ENCODE measurements at places on chromosomes 3 and 15. TPM values are rescaled to one million over a fixed set of nuclear protein-coding genes. Genes with fewer than 3 reads are reported as not detected.
A peak's percentile ranks its signal among the peaks of the same experiment; 100 is the strongest.

Gene PRTG
- total RNA-seq: 0.71 TPM

DNA sequence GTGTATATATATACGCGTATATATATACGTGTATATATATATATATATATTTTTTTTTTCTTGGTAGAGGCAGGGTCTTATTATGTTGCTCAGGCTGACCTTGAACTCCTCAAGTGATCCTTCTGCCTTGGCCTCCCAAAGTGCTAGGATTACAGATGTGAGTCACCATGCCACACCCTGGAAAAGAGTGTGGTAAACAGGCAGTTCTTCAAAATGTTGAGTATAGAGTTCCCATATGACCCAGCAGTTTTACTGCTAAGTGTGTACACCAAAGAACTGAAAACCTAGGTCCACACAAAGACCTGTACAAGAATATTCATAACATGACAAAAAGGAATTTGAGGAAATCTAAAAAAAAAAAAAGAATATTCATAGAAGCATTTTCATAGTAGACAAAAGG is 71.8 kb upstream of the GCNT3 start:
- DNase-seq: no peak

DNA sequence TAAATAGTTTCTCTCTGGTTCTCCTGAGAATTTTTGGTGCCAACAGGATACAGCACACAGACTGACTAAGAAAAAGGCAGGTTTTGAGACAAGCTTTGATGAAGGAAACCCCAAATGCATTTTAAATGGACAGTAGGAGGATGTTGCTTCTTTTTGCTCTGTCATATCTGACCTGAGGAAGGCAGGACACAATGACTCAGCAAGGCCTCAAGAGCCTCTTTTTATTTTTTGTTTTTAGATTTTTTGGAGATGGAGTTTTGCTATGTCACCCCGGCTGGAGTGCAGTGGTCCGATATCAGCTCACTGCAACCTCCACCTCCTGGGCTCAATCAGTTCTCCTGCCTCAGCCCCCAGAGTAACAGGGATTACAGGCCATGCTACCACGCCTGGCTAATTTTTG is 16.9 kb upstream of the KNG1 start:
- DNase-seq: no peak

Gene LRIG1
- total RNA-seq: 11.7 TPM

GRCh38 chr3:168884353-168884903 is 779.1 kb downstream of the MECOM start:
- DNase-seq: peak; percentile 91

- DNase-seq: no peak
These were observed 5.1 kb downstream of the ZDHHC23 start for GRCh38 chr3:113952921-113953320.

GRCh38 chr15:100909989-100910955 is 8.9 kb upstream of the LRRK1 start:
- no peak for DNase-seq

Gene ITIH1
- total RNA-seq: not detected

GRCh38 chr3:60998858-60999257 is 252.4 kb downstream of the FHIT start:
- no peak for DNase-seq

DNA sequence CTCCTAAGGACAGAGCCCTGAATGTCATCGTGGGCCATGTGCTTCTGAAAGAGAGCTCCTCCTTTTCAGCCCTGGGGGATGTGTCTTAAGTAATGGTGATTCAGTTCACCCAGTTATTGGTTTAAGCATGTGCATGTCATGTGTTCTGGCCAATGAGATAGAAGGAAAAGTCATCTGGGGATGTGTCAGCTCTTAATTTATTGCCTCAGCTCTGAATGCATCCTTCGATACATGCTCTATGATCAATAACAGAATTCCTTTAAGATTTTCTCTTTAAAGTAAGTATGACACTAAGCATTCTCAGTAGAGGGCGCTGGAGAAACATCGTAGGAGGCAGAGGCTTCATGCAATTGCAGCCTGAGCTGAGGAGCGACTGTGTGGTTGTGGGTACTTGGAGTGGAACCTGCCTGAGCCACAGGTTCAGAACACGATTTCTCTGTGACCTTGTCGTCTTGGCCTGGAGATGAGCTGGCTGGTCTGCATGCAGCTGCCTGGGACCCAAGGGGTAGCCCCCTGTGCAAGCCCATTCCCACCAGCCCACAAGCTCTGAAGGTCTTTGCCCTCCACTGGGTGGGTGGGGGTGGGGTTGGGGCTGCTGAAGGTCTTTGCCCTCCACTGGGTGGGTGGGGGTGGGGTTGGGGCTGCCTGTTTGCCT is 69.5 kb downstream of the C3orf38 start:
- DNase-seq: peak; percentile 48

GRCh38 chr15:40306908-40307307 is 827 bp downstream of the PLCB2 start:
- no peak for DNase-seq

GRCh38 chr3:48151058-48151806 is 37.0 kb downstream of the CDC25A start:
- peak; percentile 66 for DNase-seq

- no peak for DNase-seq
These were observed 437.2 kb downstream of the MFSD1 start for GRCh38 chr3:159239059-159239458.

DNA sequence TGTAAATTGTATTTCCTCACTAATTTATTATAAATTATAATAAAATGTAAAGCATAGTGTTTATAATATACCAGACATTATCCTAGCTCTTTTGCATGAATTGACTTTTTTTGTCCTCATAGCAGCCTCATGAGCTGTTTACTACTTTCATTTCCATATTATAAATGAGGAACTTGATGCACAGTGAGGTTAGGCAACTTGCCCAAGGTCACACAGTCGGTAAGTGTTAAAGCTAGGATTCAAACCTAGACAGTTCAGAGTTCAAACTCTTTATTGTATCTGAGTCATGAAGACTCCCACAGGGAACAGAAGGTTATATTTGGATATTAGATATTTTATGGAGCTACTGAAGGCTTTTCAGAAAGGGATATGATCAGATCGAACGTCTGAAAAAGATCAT is 322.2 kb upstream of the SATB1 start:
- DNase-seq: no peak

GRCh38 chr15:34793901-34794300 is 1.4 kb downstream of the ACTC1 start:
- DNase-seq: no peak

DNA sequence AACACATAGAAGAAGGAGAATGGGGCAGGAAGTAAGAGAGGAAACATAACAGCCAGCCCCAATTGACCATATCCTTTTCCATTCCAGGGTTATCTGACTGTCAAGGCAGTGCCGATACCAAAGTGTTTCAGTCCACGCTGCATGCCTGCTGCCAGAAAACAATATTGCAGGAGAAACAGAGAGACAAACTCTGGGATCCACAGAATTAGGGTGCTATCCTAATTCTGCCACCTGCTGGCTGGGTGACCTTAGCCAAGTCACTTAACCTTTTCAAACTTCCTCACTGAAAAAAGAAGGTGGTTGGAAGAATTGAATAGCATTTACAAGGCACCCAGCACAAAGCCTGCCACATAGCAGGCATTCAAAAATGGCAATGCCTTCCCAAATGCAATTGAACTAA is 32.0 kb downstream of the GLB1 start:
- DNase-seq: no peak

DNA sequence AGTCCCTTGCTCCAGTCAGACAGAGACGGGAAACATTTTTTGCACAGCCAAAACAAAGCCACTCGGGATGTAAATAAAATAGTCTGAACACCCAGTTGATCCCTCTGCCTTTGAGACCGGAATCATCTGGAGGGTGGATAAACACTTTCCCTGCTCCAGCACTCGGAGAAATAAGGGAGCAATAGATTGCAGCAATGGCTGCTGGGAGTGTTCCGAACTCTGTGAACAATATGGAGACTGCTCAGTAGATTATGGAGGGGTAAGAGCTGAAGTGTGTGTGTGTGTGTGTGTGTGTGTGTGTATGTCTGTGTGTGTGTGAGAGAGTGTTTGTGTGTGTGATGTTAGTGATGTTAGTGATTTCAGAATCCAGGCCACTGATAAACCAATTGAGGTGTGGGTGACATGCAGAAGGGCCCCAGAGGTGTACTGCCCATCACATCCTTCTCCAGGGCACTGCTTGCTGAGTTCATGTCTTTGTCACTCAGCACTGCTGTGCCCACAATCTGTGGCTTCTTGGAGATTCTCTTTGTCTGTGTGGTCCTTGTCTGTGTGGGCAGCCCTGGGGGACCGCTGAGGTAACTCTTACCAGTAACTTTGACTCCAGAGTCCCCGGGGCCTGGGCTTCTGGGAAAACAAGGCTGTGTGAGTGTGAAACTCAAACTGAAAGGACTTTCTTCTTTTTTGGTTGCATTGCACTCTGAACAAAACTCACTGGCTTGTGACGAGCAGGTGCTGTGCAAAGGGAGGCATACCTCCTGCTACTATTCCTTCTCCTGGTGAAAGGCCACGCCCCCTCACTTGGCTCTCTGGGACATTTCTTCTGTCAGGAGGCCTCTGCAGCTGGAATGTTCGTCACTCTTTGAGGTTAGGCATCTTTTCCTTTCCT is 23.0 kb downstream of the CRYGS start:
- DNase-seq: no peak

- DNase-seq: peak; percentile 13
These were observed 1.8 kb upstream of the MESD start for GRCh38 chr15:80991421-80991820.

DNA sequence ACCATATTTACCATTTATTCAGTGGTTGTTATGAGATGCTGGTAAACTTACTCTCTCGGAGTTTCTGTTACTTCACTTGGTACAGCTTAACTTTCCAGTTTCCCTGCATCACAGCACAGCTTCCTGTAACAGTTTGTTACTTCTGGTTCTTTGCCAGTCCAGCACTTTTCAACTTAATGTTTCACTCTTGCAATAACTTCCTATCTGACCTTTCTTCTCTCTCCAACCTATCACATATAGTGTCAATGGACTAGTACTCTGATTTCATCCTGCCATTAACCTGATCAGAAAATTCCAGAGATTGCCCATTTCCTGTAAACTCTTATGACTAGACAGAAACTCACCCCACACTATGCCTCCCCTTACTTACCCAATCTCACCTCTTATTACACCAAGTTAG is 3.9 kb upstream of the ATP11B start:
- peak; percentile 15 for DNase-seq

- no peak for DNase-seq
These were observed 74.6 kb downstream of the TGFBR2 start for GRCh38 chr3:30680789-30681648.

DNA sequence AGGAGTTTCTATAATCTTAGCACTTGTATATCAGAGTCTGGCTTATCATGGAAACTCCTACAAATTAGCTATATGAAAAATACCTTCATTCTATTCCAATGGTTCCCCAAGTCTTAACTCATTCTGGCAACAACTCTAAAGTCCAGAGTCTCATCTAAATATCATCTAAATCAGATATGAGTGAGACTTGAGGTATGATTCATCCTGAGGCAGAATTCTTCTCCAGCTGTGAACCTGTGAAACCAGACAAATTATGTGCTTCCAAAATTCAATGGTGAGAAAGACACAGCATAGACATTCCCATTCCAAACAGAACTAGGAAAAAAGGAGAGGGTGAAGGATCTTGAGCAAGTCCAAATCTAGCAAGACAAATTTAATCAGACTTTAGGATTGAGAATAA is 138.8 kb downstream of the THRB start:
- peak; percentile 52 for DNase-seq

DNA sequence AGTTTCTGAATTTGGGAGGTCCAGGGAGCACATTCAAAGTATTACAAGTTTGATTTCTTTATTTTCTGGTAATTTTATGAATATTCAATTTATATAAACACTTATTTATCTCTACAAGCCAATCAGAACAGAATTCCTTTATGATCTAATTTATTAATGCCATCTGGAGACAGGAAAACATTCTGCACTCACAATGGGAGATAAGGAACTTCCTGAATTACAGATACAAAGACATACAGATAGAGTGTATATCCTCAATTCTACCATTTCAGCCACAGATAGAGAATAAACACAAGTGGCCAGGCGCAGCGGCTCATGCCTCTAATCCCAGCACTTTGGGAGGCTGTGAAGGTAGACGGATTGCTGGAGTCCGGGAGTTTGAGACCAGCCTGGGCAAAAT is 86.0 kb downstream of the IQCH start:
- DNase-seq: no peak

DNA sequence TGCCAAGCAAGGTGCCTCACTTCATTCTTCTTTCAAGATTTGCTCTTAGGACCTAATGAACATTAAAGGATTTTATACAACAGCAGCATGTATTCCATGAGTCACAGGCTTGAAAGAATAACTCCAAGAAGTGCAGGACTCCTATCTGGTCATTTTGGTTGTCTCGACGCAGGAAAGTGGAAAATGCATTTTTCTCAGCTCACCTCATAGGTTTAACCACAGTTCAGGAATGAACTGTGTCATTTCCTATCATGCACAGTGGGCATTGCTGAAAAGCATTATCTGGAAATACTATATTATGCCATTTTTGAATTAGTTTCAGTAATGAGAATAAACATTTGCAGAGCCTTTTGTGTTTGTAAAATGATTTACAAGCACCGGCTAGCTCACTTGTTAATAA is 98.7 kb upstream of the BFSP2 start:
- DNase-seq: peak; percentile 81

Gene SST
- not detected for total RNA-seq

- peak; percentile 35 for DNase-seq
These were observed 7.2 kb downstream of the LIPC start for GRCh38 chr15:58438956-58439355.

GRCh38 chr3:25273582-25274171 is 154.4 kb upstream of the RARB start:
- DNase-seq: no peak

- no peak for DNase-seq
These were observed 1.5 kb upstream of the CLK3 start for GRCh38 chr15:74613953-74614743.

DNA sequence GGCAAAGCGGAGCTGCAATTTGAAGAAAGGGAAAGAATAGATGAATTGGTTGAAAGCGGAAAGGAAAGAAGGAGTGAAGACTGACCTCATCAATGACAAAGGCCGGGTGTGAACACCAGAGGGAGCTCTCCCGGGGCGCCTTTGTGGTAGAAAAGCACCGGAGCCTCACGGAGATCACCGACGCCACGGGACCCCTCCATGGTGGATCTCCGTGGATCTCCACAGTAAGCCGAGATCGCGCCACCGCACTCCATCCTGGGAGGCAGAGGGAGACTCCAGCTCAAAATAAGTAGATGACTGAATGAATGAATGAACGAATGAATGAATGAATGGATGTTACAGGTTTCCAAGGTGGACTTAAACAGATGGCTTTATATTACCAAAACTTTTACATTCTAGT is 25.0 kb downstream of the GPR160 start:
- DNase-seq: no peak

- DNase-seq: no peak
These were observed 718.9 kb downstream of the NLGN1 start for GRCh38 chr3:174116421-174116820.

Data from mammary epithelial cell (primary cell).